T-helper 2 cell (primary cell): ENCODE measurements at places on chromosomes 3 and 15.

DNA sequence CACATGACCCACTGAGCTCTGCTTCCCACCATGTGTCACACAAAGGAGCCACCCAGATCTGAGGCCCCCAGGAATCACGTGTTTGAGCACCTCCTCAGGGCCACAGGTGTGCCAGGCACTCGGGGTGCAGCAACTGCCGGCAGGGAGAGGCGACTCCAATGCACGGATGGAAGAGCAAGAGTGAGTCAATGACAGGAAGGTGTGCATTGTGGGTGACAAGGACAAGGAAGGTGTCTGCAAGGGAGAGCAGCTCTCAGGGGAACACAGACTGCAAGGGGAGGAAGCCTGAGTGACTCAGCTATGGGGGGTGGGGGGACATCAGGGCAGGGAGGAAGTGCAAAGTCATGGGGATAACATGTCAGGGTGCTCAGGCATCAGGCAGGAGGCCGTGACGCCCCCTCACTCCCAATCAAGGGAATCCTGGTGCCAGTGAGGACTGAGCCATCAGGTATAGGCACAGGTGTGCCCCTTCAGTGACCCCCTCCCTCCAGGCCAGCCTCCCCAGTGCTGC, 67.4 kb downstream of the NUP210 start:
- peak; percentile 12 for DNase-seq

DNA sequence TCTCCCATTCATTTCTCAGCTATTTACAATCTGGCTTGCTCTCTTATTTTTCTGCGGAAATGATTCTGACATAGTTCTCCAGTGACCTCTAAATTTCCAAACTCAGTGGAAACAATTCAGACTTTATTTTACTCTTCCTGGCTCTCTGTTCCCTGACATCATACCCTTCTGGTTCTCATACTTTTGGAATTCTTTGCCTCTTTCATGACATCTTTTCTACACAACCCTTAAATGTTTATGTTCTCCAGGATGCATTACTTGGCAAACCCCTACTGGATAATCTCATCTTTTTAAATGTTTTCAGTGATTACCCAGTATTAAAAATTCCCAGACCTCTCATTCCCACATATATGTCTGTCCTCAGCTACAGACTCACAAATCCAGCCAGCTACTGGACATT, 23.9 kb upstream of the PLSCR4 start:
- DNase-seq, result no peak

DNA sequence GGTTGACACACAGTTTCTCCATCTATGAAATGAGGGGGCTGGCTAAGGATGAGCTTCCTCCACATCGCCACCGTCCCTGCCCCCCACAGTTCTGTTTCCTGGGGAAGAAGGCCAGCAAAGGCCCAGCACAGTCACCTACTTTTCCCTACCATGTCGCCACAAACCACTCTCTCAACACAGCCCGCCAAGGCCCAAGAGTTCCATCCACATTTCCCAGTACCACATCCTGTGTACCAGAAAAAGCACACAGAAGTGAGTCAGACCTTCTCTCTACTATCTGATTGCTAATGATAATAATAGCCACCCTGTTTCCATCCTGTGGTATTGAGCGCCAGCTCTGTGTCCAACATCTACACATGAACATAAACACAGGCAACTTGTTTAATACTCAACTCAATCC, 30.3 kb upstream of the C15orf39 start:
- no peak for DNase-seq

DNA sequence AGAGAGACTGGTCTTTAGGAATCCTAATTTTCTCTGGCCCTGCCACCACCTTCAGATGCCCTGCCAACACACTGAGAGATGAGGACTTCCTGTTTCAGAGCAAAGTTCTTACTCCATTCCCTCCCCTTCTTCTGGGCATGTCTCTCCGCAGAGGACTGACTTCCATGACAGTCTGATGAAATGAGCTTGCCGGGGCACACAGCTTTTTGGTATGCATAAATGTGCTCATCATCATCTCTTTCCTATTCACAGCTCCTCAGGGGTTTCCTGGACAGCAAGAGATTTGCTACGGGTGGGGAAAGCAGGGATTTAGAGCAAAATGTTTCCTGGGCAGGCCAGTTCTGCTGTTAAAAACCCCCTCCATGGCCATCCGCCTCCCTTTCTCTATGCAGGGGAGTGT, 27.6 kb upstream of the SEMA6D start:
- DNase-seq, result no peak

DNA sequence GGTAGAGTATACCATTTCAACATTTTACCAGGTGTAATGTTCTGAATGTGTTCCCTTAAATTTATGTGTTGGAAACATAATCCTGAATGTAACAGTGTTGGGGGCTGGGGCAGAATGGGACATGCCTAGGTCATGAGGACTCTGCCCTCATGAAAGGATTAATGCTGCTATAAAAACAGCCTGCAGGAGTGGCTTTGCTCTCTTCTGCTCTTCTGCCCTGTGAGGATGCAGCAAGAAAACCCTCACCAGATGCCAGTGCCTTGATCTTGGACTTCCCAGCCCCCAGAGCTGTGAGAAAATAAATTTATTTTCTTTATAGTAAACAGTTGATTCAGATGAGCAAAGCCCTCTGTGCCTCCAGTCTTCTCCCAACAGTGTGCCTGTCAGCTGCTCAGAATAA, 326.0 kb upstream of the ONECUT1 start:
- DNase-seq, result no peak

DNA sequence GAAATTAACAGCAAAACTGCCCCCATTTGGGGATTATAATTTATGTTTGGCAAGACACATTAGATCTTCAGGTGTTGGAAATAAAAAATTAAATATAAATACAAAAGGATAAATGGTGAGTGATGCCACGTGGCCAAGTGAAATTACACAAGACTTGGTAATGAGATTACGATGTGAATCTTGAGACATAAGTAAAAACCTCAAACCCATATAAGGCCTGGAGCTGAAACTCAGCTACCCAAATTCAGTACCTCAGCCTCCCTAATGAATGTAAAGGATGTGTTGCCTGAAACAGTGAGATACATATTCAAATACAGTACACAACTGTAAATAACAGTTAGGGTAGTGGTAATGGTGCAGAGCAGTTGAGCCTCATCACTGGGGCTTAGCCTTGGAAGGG, 1146.6 kb downstream of the OTOL1 start:
- DNase-seq, result no peak

DNA sequence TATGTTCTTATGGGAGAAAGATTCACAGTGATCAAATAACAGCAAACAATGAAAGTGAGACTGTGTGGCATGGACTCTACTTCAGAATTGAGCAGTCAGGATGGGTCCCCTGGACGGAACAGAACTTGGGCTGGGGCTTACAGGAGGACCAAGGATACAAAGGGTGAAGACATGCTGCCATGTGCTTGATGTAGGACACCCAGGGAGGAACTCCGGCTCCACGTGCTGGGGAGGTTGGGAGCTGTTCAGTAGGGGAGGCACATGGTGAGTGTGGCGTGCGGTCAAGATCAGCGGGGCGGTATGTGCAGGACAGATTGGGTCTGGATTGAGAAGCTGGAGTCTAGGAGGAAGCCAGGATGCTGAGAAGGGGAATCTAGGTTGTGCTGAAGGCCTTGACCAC, 32.6 kb downstream of the PPCDC start:
- no peak for DNase-seq

GRCh38 chr15:78933823-78934654, 10.8 kb downstream of the CTSH start:
- DNase-seq, result no peak

- no peak for DNase-seq
Observed at GRCh38 chr15:98674336-98674735, 26.0 kb downstream of the IGF1R start.

DNA sequence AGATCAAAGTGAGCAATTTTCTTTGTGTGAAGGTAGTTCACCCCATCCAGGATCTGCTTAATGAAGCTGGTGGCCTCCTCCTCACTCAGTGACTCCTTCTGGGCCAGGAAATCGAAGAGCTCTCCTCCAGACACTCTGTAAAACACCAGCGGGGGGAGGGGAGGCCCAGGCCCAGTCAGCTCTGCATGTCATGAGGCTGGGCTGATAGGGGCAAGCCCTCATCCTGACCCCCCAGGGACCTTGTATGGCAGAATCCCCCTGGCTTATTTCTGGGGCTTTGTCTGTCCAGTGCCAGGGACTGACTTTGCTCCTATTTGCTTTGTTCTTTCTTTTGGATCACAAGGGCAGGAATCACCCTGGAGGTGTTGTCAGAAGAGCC, 74.9 kb downstream of the DAPK2 start:
- peak; percentile 25 for DNase-seq

DNA sequence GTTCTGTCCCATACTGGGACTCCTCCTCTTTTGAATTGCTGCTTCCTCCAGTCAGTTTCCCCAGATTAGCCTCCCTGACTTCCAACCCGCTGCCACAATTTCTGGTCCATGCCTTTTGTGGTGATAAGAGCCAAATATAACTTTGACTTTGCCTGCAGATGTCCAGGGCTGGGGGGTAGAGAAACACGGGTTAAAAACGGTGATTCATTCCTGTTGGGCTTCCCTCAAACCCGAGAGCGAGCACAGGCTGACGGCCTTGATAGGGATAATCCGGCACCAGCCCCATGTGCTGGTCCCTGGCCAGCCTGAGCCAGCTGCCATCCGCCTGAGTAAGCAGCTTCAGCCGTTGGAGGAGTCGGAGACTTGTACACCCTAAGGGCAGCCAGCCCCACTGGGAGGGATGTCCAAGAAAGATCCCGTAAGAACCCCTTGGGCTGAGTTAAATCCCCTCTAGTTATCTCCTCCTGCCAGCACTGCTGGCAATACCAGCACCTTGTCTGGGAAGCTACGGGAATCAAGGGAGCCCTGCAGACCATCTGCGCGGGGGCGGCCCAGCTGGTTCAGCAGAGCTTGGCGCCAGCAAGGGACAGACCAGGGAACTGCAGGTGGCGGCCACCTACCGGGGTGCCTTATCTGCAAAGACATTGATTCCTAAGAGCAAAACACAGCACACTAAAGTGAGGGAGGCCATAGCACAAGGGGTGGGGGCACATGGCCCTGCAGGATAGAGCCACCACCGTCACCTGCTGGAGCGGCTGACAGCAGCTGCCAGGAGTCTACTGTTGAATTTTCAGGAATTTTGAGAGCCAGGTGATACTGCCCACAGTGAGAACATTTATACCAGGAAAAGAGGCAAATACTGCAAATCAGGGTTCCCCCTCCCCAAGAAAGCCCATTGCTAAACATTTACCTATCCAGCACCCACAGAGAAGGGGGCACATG, 18.1 kb downstream of the CSPG4 start:
- no peak for DNase-seq

GRCh38 chr15:63288778-63289378, 11.5 kb downstream of the APH1B start:
- DNase-seq, result peak; percentile 62

- DNase-seq, result no peak
Observed at GRCh38 chr15:101399431-101399830, 90.1 kb downstream of the PCSK6 start.

- DNase-seq, result no peak
Observed at GRCh38 chr3:111747490-111747889, 111.6 kb upstream of the PHLDB2 start.

- DNase-seq, result no peak
Observed at GRCh38 chr3:196222876-196223595, 6.7 kb downstream of the SLC51A start.

GRCh38 chr3:173902871-173903270, 505.3 kb downstream of the NLGN1 start:
- DNase-seq, result no peak
